ENCODE measurements at places on chromosomes 7 and 10.

GRCh38 chr7:26522633-26523032 lies 231.0 kb downstream of the SNX10 start:
- DNase-seq, result no peak

GRCh38 chr10:20059084-20059835 lies 243.0 kb downstream of the PLXDC2 start:
- DNase-seq, result no peak

DNA sequence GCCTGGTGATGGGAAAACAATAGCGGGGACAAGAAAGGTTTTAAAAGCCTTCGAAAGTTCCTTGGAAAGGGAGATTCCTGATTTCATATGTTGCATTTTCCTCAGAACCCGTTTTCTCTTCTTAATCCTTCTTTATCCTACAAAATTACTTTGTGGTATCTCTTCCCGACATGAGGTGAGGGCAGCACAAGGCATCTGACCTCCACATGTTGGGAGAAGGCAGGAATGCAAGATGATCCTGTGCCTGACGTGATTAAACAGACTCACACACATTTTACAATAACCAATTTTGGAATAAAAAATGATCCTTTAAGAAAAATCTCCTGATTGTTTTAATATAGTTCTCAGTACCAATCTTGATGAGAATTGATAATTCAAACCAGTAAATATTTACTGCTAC lies 153.3 kb upstream of the MKLN1 start:
- DNase-seq, result no peak

GRCh38 chr10:76969366-76969948 lies 668.2 kb downstream of the KCNMA1 start:
- DNase-seq, result no peak

DNA sequence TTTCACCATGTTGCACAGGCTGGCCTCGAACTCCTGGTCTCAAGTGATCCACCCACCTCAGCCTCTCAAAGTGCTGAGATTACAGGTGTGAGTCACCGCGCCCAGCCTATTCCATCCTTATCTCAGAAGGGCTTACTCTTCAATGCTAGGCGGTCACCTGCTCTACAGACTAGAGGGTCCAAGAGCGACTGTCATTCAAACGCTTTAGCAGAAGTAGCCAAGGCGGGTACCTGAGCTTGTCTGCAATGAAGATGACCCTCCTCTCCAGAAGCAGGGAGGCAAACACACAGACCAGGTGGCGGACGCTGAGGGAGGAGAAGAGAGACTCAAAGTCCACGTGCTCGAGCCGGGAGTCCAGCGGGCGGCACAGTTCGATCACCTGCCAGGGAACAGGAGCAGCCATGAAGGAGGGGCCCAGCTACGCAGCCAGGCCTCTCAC lies 65.1 kb upstream of the MKRN1 start:
- DNase-seq, result no peak

DNA sequence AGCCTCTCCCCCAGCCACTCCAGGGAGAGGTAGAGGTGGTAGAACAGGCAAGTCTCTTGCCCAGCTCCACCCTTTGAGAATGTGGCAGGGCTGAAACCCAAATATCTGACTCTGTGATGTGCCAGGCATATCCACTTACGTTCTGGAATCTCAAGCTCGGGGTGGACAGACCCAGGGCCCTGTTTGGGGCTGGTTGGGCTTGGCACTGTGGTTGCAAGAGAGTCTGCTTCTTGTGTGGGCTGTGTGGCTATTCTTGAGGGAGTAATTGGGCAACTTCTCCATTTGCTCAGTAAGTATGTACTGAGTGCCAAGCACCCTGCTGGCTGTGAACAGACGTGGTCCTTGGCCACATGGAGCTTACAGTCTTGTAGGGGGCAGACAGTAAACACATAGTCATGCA lies 4.7 kb downstream of the UBTD1 start:
- no peak for DNase-seq

GRCh38 chr7:23539494-23539907 lies 7.7 kb upstream of the TRA2A start:
- DNase-seq, result no peak

GRCh38 chr10:25974897-25975459 lies 40.9 kb downstream of the MYO3A start:
- no peak for DNase-seq

GRCh38 chr7:25659841-25660240 lies 431.6 kb upstream of the NPVF start:
- DNase-seq, result no peak

- no peak for DNase-seq
Measured at GRCh38 chr7:7385421-7385820, 150.3 kb downstream of the COL28A1 start.

DNA sequence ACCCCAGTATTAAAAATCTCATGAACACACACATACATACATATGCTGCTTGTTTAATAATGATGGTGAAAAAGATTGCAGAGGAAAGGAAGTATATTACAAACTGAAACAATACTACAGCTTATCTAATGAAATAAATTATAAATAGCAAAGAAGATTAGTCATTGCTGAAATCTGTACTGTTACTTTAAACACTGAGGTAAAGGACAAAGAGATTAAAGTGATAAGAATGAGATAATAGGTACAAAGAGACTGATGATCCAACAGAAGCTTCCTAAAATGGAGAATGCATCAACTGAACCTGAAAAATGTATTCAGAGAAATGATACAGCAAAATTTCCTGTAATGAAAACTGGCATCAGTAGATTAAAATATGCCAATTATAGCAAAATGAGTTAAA lies 91.5 kb upstream of the KCND2 start:
- DNase-seq, result no peak

DNA sequence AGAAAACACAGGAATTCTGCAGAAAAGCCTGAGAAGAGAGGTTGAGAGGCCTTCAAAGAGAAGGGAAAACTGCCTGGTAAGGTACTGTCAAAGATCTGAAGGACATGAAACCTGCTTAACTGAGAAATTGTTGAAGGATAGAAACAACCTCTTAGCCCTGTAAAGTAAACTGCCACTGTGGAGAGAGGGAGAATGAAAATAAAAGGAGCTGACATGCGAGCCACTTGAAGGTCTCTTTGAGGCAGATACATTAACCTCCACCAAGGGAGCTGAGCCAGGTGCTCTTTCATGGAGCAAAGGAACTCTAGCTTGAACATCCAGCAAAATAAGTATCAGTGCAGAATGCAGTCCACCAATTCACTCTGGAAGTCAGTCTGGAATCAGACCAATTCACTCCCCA lies 108.8 kb upstream of the FEZF1 start:
- no peak for DNase-seq

DNA sequence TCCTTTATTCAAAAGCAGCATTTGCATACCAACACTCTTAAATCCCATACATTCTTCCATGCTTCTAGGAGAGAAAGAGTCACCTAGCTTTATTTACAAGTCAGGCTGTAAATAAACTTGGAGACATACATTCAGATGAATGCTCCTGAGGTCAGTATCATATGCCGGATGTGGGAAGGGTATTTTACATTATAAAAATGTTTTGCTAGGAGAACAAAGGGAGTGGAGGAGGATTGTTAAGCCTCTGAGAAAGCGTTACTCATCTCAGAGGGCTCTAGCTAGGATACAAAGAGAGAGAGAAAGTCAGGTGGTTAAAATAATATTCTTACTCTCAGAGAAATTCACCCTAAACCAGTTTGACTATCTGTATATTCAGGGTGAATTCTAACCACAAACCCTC lies 300.9 kb upstream of the NPSR1 start:
- DNase-seq, result no peak

DNA sequence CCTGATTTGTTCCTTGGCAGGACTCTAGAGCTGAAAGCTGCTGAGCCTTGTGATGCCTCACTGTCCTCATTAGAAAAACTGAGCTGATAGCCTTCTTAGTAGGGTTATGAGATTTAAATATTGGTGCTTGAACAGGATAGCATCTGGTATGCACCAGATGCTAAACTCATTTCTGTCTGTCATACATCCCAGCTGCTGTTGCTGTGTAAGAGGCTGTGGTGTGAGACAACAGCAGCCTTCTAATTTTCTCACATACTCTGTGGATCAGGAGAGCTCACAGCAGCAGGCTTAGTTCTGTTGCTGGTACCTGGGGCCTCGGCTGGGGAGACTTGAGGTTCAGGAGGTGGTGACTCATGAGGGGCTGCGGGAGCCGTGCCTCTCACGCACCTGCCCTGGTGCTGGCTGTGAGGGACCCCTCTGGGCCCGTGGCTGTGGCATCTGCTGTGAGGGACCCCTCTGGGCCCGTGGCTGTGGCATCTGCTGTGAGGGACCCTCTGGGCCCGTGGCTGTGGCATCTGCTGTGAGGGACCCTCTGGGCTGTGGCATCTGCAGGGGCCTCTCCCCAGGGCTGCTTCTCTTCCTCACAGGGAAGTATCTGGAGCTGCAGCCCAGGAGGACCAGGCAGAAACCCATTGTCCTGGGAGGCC lies 12.5 kb downstream of the DYNC2I1 start:
- DNase-seq, result no peak

DNA sequence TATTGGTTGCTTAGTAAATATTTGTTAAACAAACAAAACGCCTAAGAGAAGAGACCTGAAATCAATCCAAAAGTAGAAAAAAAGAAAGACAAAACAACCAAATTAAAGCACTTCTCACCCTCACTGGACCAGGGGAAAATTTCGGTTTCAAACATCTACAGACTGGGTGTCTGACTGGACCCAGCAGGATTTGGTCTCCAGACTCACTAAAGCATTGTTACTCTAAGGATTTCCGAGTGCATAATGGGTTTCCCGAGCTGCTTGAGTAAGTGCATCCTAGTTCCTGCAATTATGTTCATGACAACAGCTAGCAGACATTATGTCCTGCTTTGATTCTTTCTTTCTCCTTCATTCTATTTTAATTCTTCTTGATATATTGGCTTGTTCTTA lies 51.8 kb upstream of the FAM3C start:
- no peak for DNase-seq

GRCh38 chr10:20995123-20995987 lies 98.2 kb upstream of the NEBL start:
- no peak for DNase-seq

DNA sequence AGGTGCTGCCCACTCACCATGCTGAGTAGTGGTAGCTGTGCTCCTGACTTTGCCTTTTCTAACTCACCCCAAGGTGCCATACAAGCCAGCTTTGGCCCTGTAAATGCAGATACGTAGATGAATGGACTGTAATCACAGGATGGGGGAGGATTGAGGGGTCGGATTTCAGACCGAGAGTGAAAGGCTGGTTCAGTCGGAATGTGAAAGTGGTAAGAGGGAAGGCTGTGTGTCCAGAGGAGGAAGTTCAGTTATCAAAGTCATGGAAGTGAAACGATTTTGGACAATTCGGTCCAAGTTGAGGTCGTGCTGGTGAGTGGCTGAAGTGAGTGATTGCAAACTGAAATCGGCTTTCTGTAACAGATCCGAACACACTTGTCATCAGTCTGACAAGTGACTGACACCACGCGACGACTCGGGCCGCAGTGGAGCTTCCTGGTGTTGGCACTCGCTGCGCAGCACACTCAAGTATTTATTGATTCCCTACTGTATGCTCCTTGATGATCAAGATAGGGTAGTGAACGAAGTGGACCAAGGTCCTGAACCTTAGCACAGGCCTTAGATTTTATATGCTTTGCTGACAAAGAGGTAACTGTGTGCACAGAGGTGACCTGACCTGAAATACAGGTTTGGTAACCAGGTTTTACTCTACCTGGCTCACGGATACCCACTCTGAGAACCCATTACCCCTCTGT lies 10.5 kb downstream of the ZNF282 start:
- DNase-seq, result no peak

DNA sequence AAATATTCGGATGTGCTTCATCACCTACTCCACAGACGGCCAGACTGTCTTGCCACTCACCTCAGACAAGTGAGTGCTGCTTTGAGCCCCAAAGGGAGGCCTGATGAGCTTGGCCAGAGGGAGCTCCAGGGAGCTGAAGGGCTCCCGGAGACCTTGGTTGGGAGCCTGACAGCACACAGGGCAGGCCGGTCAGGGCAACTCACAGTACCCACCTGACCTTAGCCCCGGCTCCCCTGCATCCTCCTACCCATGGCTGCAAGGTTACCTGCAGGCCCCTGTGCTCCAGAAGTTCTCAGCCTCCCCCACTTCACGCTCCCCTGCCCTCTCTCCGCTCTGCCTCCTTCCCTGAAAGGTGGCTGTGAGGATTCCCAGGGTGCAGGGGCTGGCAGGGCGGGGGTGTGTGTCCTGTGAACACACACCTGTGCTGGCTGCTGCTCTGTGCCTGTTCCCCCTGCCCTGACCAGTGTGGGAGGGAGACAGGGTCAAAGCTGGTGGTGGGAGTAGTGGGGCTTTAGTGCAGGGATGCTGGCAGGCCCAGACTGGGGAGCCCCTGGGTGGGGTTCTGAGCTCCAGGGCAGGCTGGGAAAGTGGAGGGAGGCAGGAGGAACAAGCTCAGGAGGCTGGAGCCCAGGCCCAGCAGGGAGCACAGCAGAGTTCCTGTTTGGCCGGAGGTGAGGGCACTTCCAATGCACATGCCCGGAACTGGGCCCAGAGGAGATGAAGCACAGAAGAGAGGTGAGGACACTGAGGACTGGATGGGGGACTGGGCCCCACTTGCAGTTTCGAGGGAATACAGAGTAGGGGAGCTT lies 7.2 kb downstream of the ANTXRL start:
- DNase-seq, result no peak

- no peak for DNase-seq
Measured at GRCh38 chr7:92496876-92497275, 19.1 kb upstream of the ERVW-1 start.

DNA sequence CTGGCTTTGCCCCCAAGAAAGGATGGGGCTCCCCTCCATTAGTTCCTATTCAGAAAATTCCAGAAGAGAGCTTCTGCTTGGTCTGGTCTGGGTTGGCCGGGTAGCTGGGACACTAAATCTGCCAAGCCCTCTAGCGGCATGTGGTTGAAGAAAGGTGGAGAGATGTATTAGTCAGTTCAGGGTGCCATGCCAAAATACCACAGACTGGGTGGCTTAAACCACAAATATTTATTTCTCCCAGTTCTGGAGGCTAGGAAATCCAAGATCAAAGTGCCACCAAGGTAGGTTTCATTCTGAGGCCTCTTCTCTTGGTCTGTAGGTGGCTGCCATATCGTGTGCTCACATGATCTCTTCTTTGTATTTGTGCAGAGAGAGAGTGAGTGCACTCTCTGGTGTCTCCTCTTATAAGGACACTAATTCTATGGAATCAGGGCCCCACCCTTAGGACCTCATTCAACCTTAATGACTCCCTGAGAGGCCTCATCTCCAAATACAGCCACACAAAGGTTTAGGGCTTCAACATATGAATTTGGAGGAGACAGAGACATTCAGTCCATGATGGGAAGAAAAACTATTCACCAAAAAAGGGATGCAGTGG lies 38.7 kb upstream of the MTPAP start:
- peak; percentile 56 for DNase-seq

GRCh38 chr10:107371801-107372200 lies 207.3 kb upstream of the SORCS1 start:
- no peak for DNase-seq

All from T1000 (cell line).